ENCODE measurements at places on chromosomes 7 and 10.

GRCh38 chr10:47112612-47113011, 187.4 kb upstream of the GDF10 start:
- no peak for DNase-seq

DNA sequence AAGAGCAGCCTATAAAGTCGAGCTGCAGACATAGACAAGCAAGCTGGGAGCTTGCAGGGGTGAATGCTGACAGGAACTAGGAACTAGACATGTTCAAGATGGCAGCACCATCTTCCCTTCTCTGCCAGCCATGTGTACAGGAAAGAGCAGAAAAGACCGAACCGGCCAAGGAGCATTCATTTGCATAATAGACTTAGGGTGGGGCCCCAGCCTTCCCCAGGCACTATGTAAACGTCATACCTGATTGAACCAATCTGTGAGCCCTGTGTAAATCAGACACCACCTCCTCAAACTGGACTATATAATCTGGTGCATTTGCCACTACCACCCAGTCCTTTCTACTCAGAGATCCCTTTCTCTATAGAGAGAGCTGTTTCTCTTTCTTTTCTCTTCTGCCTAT, 106.9 kb upstream of the FAM3C start:
- no peak for DNase-seq

DNA sequence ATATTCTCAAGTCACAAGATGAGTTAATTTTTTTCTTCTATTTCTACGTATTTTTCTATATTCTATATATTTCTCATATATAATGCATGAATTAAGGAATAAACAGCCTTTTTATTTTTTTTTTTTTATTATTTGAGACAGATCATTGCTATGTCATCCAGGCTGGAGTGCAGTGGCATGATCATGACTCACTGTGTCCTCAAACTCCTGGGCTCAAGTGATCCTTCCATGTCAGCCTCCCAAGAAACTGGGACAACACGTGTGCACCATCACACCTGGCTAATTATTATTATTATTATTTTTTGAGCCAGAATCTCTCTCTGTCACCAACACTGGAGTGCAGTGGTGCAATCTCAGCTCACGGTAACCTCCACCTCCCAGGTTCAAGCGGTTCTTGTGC, 1.5 kb downstream of the CLDN12 start:
- DNase-seq: peak; percentile 44

DNA sequence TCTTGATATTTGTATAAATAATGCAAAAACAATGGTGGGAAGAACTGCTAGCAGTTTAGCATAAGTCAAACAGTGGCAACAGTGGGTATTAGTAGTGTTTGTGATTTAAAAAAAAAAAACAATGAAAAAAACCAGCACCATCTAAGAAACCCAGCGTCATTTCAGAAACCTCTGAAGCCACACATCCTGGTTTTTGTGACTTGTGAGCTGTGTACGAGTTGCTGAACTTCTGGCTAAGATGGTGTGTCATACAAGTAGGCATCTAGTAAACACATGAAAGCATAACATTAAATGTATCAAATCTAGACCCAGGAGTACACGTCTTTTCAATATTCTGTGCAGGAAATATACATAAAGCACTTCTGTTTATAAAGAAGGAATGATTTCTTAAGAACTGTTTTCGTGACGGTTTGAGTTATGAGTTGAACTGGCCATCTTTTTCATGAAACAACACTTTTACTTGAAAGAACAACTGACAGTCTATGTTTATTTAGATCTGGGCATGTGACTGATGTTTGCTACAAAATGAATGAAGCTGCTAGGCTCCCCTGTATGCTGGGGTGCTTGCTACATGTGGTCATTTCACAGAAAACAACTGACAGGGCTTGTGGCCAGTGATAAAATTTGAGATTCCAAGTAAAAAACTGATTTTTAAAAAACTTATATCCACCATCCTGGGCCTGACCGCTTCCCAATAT, 143.5 kb downstream of the PIP4K2A start:
- no peak for DNase-seq

- DNase-seq: no peak
Measured at GRCh38 chr7:133331861-133332260, 79.0 kb downstream of the EXOC4 start.

Measured in suppressor macrophage treated with lipopolysaccharide for 1 hour (primary cell).